ENCODE measurements at places on chromosomes 7 and 10.

GRCh38 chr7:6384327-6384726, 63.4 kb downstream of the DAGLB start:
- DNase-seq = no peak

DNA sequence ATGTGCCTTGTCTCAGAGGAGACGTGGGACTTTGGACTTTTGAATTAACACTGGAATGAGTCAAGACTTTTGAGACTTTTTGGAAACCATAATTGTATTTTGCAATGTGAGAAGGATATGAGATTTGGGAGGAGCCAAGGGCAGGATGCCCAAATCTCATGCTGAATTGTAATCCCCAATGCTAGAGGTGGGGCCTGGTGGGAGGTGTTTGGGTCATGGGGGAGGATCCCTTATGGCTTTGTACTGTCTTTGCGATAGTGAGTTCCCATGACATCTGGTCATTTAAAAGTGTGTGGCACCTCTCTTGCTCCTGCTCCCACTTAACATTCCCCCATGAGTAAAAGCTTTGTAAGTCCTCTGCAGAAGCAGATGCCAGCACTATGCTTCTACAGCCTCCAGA, 39.2 kb downstream of the DNAJC9 start:
- no peak for DNase-seq

GRCh38 chr10:130160775-130161174, 24.6 kb downstream of the GLRX3 start:
- no peak for DNase-seq

- DNase-seq = no peak
These were observed 119.3 kb upstream of the FRMD4A start for GRCh38 chr10:14450041-14450491.

GRCh38 chr10:132939957-132940790, 2.2 kb downstream of the CFAP46 start:
- peak; percentile 3 for DNase-seq

- DNase-seq = no peak
These were observed 113.3 kb downstream of the MAGI2 start for GRCh38 chr7:79340212-79340611.

- DNase-seq = no peak
These were observed 46.7 kb upstream of the CALD1 start for GRCh38 chr7:134732728-134733127.

- DNase-seq = no peak
These were observed 937.7 kb downstream of the SORCS1 start for GRCh38 chr10:106226828-106227227.

DNA sequence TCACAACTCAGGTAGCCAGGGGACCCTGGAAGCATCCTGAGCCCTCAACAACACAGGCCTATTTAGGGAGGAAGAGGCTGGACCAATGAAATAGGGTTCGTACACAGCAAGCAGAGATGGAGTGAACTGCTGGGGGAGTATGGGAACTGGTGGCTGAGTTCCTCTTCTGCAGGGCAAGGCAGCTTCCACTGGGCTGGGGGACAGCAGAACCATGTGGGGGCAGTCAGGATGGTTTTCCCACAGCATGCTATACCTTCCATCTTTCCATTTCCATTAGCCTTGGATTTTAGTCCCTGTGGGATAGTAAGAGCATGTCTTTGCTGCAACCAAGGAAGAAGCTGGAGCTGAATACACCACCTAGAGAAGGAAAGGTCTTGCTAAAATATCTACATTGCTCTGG, 370.6 kb downstream of the CCSER2 start:
- no peak for DNase-seq

- peak; percentile 55 for DNase-seq
These were observed 828 bp upstream of the MALSU1 start for GRCh38 chr7:23298141-23298881.

DNA sequence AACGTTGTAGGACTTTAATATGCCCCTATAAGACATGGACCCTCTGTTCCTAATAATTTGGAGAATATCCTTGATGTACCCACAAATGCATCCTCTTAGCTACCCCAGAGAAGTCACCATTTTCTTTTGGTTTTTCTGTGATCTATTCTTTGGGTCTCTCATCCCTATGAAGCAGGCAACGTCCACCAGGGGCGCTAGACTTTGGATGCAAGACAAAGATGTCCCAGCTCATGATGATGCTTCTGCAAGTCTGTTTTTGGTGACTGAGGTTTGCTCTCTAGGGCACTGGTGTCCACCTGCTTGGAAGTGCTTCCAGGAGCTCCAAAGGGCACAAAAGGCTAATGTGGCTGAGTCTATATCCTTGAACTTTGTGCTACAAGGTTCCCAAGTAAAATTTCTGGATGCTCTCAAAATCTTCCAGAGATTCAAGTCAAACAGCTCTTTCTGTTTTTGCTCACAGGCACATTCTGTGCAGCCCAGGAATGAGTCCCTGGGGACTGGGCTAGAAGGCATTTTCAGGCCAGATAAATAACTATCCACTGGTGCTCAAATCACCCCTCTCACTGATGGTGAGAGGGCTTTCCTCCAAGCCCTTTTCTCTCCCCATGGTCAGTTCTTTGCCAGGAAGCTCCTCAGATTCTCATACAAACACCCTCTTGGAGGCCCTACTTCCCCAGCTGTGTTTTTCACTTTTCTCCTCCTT, 166.4 kb downstream of the C7orf25 start:
- DNase-seq = peak; percentile 47

DNA sequence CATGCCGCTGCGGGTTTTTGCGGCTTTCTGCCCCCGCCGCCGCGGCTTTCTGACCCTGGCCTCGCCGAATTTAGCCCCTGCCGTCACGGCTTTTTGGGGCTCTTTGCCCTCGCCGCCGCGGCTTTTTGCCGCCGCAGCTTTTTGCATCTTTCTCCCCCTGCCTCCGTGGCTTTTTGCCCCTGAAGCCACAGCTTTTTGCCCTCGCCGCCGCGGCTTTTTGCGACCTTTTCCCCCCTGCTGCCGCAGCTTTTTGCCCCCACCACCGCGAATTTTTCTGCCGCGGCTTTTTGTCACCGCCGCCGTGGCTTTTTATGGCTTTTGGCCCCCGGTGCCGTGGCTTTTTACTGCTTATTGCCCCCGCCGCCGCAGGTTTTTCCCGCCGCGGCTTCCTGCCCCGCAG, 636.5 kb downstream of the ZNF716 start:
- DNase-seq = no peak

- DNase-seq = no peak
These were observed 32.5 kb downstream of the KAZALD1 start for GRCh38 chr10:101094121-101094879.

GRCh38 chr10:81219758-81220157, 655.2 kb upstream of the NRG3 start:
- no peak for DNase-seq

DNA sequence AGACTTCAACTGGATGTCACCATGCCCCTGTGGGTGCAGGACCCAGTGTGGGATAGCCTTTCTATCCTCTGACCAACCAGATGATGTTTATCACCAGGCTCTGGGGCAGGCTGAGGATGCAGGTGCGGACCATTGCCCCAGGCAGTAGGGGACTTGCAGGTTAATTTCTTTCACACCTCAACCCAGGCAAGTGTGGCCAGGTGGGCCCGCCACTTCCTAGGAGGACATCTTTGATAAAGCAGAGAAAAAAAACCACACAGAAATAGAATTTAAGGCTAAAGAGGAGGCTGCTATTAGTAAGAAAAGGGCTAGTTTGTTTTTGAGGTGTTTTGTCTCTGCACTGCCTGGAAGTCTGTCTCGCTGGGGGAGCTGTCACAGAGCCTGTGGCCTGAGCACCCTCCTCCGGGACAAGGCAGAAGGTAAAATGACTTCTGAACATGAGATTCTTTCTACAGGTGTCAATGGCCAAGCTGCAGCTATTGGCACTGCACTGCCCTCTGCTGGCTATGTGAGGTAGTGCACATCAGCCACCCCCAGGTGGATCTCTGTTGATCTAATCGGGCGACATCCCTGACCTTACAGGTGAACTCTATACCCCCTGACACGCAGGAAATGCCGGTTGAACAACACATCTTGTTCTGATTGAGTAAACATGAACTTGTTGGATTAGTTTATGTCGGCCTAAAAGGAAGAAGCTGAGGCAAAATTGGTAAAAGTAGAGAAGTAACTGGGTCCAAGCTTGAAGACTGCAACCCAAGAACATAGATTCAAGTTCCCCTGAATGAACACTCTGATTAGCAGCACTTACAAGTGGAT, 21.0 kb downstream of the UPP1 start:
- DNase-seq = peak; percentile 72

Measured in NCI-H69 (cell line).